Colonic mucosa (tissue), 4 donors: ENCODE measurements at places on chromosomes 1 and 21. TPM values are rescaled to one million over a fixed set of nuclear protein-coding genes. Genes with fewer than 3 reads are reported as not detected.

DNA sequence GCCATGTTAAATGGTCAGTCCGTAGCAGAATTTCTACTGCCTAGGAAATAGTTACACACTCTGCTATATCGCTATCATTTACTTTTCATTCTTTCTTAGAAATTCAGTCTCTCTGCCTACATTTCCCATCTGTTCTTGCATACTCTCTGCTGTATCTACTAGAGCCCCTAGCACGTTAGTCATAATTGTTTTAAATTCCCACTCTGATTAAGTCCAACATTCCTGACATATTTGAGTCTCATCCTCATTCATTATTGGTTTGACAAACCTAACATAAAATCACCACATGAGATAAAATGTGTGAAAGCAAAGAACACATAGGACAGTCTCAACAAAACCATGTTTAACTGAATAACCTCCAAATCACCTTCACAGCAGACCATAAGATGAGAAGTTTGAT, 513.6 kb downstream of the PLPP3 start:
- DNase-seq, result no peak

DNA sequence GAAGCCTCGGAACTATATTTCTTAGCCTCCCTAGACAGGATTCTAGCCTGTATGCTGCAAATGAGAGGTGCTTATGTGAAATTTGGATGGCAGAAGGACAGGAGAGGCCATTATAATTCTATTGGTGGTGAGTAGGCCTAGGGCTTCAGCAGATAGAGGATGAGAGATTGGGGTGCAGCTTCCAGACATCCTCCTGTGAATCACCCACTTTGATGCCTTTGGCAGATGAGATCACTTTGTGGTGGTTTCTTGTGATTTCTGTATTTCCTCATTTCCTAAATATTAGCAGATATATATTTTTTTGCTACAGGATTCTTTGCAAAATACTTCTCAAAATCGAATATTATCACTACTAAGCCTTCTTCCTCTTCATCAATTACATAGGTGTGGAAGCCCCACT, 37.3 kb downstream of the MFSD2A start:
- DNase-seq, result no peak

DUSP23 gene
- 50.4 TPM for total RNA-seq

GRCh38 chr1:151624783-151625182, 12.9 kb downstream of the SNX27 start:
- no peak for DNase-seq

ERVH48-1 gene
- total RNA-seq, result not detected

GRCh38 chr1:188426561-188426960, 1597.8 kb downstream of the PLA2G4A start:
- no peak for DNase-seq

ADORA3 gene
- 1.2 TPM for total RNA-seq

S100A7 gene
- total RNA-seq, result not detected

DNA sequence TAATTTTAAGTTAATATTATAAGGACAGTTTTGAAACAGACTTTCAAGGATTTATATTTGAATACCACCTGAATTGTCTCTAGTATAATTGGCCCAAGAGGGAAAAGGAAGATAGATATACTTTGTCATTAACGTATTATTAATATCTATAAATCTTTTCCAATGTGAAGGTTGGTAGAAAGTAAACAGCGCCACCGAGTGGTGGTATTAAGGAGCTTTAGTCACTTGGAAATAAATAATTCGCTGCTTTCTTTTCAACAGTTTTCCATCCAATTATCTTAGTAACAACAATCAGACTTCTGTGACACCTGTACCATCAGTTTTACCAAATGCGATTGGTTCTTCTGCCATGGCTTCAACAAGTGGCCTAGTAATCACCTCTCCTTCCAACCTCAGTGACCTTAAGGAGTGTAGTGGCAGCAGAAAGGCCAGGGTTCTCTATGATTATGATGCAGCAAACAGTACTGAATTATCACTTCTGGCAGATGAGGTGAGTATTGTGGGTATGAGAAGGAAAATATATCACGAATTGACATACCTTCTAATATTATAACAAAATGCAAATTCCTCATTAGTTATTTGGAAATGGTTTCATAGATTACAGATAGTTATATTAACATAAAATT, 37.7 kb downstream of the SH3GLB1 start:
- DNase-seq, result no peak

GRCh38 chr21:41024746-41025254, 143.2 kb upstream of the BACE2 start:
- DNase-seq, result no peak

DNA sequence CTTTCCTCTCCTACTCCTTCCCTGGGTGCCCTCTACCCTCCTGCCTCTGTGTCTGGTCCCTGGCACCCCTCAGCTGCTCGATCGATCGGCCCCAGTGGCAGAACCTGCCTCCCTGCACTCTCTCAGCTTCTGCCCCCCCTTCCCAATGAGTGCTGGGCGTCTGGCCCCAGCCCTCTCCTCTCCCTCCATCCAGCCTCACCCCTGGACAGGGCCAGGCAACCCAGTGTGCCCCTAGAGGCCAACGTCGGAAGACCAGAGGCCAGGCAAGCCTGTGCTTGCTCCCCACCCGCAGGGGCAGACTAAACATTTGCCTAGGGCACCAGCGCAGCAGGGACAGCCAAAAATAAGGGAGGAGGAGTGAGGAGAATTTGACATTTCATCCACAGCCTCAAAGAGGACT, 43.5 kb downstream of the LGR6 start:
- DNase-seq, result no peak

DNA sequence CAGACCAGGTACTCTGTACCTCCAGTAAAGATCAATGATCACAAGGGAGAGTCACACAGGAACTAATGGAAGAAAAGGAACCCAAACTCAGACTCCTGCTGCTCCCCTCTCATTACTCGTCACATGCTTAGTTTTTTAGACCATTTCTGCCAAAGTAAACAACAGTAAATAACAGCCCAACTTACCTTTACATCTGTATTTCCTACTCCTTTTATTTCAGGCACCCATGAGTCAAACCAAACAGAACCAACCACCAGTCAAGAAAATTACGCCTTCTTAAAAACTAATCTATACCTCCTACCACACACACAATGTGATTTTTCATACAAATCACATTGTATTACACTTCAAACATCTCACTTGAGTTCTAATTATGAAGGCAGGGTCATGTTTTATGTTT, 61.4 kb upstream of the HTR1D start:
- no peak for DNase-seq

GRCh38 chr1:201025571-201026002, 2.1 kb upstream of the KIF21B start:
- no peak for DNase-seq

GRCh38 chr1:7455796-7456721, 315.0 kb upstream of the VAMP3 start:
- DNase-seq, result no peak

BOLA1 gene
- total RNA-seq, result 21.1 TPM

GRCh38 chr1:110785055-110785454, 87.9 kb upstream of the CD53 start:
- DNase-seq, result no peak

- DNase-seq, result no peak
These were observed 57.1 kb upstream of the ADAM30 start for GRCh38 chr1:119953266-119953998.

GRCh38 chr1:1797731-1798341, 19.6 kb upstream of the NADK start:
- DNase-seq, result no peak

DNA sequence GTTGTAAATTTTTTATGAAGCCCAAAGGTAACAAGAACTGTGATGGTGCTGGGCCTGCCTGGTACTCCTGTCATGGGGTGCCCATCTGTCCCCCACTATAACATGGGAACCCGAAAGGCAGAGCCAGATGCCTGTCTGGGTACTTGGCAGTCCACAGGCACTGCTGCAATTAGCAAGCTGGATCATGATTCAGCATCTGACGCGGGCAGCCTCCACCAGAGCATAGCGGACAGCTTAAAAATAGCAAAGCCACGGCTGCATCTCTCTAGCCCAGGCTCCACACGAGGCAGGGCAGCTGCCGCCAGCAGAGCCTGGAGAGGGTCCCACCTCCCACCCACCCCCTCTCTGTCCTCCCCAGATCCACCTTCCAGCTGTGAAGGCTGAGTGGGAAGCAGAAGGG, 22.9 kb downstream of the SUSD4 start:
- DNase-seq, result no peak

- peak; percentile 90 for DNase-seq
These were observed 21.9 kb upstream of the LAPTM5 start for GRCh38 chr1:30779294-30780071.

- no peak for DNase-seq
These were observed 157.6 kb upstream of the LMO4 start for GRCh38 chr1:87170931-87171598.

DNA sequence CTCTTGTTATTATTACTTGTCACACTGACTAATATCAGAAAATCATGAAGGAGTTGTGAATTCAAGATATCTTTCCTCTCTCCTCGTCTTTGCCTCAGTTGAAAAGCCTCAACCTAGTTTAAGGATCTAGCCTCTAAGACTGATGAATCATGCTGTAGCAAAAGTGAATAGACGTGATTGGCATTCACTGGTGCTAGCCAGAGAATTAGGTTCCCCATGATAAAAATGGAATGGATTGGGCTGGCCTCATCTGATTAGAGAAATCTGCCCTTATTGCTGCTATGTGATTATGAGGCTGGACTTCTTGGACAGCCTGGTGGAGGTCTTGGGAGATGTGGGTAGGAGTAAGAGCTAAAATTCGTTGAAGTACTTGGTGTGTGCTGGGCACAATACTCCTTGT, 208.2 kb downstream of the BACH1 start:
- no peak for DNase-seq

GRCh38 chr1:22962558-22962957, 10.1 kb downstream of the LACTBL1 start:
- DNase-seq, result no peak

GRCh38 chr1:183069562-183070216, 46.5 kb downstream of the LAMC1 start:
- DNase-seq, result no peak

DNA sequence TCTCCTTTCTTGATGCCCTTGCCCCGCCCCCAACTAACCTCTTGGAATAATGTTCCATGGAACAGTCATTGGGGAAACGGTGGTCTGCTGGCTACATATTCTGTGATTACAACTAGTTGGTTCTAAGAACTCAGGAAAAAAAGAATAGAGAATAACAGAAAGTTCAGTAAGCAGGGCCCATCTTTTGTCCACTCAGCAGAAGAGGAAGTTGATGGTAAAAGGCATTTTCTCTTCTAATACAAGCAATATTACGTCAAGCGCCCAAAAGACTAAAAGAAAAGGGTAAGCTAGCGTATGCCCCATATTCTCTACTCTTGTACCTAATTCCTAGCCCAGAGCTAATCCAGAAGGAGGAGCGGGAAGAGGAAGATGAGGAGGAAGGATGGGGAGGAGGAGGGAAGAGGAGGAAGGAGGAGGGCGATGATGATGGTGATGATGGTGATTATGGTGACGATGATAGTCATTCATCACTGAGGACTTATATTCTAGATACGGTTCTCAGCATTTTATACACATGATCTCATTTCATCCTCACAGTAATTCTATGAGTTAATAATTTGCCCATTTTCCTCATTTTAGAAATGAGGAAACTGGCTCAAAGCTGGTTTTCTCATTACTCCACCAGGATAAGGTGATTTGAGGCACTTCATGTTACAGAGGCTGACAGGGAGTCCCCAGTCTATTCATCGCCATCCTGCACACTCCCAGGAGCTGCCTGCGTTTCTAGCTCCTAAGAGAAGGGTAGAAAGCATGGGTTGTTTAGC, 76.6 kb upstream of the EFHD2 start:
- no peak for DNase-seq

DNA sequence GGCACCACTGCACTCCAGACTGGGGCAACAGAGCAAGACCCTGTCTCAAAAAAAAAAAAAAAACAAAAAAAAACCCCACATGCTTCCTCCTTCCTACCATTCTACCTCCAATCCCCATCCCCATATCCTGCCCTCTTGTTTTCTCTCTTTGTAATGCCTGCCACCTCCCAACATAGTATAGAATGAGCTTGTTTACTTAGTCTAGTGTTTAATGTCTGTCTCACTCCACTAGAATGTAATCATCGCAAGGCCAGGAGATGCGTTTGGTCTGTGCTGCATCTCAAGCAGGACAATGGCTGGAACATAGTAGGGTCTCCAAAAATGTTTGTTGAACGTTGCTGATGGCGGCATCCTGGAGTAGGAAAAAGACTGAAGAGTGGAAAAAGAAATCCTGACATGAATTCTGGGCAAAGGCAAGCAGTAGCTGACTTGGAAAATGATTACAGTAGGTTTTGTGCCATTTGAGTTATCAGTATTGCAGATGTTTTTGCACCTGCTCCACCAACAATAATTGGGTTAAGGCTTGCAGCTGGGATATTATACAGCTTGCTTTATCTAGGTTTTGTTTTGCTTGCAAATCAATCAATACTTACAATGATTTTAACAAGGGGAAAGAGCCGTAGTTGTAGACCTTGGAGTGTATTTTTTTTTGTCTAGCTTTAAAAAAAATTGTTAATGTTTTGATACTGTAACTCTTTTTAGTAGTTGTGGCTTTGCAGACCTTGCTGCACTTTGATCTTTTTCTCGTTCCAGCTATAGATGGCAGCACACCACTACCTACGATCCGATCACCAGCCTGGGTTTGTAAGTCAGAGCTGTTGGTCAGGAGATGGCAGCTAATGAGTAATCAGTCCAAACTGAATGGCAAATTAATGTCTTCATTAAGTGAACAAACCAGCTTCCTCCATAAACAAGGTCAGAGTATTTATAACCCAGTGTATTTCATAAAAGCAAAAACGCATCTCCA, 62.4 kb downstream of the BACH1 start:
- no peak for DNase-seq

DNA sequence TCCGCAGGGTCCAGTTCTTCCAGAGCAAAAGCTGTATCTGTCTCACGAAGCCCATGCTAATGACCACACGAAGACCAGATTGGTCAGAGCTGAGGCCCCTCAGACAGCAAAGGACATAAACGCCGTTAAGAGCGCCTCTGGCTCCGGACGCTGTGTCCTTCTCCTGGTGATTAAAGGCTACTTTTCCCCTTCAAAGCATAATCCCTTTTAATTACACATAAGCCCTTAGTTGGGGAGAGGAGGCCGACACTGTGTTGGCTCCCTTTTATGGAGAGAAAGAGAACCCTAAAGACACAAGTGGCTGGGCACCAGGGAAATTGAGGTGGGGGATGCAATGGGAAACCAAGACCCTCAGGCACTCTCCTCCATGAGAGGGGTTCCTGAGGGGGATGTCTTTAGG, at the start of gene ABCA4:
ABCA4 (minus strand) TSS at position 158 of the 400 bp plus-strand sequence; CDS start at position 55, 103 bp downstream.
- no peak for DNase-seq

- DNase-seq, result no peak
These were observed 76.8 kb upstream of the SOX13 start for GRCh38 chr1:203996126-203996525.

DNA sequence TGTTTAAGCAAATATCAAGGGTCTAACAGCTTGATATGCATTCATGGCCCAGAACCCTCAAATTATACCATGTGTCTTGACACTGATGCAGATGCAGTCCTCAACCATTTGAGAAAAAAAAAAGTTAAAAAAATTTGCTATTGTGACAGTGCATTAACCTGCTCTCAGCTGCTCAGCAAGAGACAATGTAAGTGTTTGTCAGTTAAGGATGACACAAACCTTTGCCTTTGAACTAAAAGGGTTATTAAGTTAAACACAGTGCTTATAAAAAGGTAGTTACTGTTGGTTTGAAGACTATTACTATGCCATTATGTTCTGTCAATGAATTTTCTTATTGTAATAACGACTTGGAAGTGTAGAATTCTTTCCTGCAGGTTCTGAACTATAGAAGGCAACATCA, 655.6 kb upstream of the NEGR1 start:
- no peak for DNase-seq

CNKSR1 gene
- total RNA-seq, result 35.3 TPM
